ENCODE measurements at places on chromosomes 6 and 20.

DNA sequence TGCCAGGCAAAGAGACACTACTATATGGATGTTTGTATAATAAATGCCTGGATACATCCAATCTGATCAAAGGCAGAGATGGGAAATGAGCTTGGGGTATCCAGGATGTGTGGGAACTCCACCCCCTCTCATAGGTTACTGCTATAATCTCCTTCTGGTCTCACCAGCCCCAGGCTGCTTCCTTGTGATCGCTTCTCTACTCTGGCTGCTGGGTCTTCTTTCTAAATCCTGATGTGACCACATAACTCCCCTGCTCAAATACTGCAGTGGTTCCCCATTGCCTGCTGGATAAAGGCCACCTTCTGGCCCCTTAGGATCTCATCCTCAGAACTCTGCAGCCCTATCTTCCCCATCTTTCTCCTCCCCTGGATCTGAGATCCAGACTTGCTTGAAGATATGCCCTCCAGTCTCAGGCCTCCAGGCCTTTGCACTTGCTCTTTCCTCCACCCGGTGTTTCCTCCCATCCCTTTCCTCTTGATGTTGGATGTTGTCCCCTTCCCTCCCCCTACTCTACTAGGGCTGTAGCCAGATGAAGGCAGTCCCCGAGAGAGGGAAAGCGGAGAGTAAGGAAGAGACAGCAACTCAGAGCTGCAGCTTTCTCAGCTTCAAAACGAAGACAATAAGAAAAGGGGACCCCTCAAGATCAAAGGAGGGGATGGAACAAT, 828 bp upstream of the XKR7 start:
- no peak for DNase-seq

GRCh38 chr6:34934516-34934915, 45.5 kb downstream of the ANKS1A start:
- DNase-seq = no peak

GRCh38 chr20:37786043-37786442, 92.2 kb downstream of the CTNNBL1 start:
- DNase-seq = no peak

DNA sequence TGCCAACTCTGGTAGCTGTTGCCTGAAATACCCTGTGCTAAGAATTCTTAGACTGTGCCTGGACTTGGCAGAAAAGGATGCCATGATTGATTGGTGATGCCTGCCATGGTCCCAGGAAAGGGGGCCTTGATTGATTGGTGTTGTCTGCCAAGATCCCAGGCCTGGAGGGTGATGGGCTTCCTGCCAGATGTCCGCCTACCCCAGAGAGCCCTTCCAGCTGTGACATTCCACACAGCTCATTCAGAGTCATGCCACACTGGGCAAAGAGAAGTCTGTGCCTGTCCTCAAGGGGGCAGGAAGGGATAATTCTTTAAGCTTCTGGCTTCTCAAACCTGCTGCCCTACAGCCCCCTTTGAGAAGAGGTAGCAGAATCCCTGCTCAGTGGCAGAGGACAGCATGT, 24.6 kb downstream of the RIMS4 start:
- no peak for DNase-seq

DNA sequence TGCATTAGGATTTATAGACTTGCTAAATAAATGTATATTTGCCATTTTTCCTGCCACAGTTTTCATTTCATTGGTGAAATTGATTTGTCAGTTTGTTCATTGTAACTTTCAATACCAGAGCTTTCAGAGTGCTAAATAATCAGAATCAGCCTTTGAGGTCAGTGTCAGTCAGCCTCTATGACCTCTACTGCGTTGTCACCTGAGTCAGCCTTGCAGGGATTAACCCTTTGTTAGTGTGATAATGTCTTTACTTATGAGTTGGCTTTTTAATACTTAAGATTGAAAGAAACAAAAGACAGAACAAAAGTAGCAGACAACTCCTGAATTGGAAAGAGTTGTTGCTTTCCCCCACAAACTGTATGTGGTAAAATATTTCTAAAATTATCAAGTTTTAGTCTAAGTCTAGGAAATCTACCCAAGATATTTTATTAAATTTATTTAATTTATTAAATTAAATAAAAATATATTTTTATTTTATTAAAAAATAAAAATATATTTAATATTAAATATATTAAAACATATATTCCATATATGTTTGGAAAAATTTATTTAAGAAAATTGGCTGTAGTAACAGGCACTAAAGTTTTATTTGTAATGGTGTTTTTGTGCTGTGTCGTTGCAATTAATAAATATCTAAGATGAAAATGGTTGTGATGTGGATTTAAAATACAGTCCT, 125.2 kb downstream of the AFG1L start:
- no peak for DNase-seq

GRCh38 chr20:8012724-8013123, 6.8 kb downstream of the TMX4 start:
- DNase-seq = no peak

DNA sequence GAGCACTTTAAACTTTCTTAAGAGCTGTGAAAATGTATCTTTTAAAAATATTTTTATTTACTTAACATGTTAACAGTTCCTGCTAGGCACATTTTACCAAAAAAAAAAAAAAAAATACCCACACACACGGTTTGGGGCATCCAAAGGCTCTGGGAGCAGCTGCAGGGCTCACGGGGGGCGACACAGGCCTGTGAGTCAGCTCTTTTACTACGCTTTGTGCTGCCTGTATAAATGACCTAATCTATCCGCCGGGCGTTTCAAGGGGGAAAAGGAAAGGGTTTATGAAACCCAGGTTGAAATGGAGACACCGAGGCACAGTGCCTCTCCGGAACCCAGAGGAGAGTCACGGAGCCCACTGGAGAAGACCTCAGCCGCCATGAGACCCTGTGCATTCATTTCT, 40.4 kb downstream of the DLL1 start:
- no peak for DNase-seq

DNA sequence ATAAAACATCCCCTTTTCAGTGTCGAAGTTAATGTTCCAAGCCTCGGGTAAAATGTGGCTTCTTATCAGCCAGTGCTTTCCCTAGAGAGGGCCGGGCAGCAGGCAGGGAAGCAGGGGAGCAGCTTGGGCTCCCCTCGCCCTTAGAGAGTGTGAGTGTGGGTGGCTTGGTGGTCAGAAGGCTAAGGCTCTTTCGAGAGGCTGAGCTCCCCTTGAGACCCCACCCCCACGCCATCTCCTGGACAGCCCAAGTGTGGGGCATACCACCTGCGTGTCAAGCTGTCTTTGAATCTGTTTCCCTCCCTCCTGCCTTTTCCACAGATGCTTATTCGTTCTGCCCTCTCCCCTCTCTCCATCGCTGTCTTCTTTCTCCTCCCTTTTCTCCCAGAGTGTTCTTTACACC, 95.1 kb upstream of the FOXP4 start:
- no peak for DNase-seq

DNA sequence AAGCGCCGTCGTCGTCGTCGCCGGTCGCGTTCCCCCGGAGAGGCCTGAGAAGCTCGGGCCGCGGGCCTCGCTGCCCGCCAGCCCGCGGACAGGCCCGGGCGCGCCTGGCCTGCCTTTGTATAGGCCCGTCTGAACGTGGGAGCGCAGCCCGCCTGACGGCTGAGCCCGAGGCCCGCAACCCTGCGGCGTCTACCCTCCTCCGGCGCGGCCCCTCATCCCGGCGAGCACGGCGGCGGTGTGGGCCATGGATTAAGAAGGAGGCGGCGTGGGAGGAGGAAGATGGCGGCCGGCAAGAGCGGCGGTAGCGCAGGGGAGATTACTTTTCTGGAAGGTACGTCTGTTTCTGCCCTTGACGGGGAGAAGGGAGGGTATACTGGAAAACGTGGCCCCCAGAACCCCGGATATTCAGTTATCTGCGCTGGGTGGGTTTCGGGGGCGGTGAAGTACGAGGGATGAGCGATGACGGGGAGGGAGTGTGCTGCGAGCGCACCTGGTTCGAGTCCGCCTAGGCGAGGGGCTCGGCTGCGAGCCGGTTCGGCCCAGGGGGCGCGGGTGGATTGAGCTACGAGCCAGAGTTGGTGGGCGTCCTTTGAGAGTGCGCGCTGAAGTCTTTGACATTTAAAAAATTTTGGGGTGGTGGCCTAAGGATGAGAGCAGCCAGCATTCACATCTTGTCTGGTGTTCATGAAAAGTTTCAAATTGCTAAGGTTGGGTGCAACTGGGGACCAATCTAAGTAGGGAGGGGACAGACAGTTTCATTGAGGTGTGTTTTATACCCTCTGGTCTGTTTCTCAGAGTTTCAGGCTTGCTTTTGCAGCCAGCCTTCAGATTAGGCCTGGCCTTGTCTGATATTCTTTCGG, 796 bp downstream of the SENP6 start:
- DNase-seq = peak; percentile 75

DNA sequence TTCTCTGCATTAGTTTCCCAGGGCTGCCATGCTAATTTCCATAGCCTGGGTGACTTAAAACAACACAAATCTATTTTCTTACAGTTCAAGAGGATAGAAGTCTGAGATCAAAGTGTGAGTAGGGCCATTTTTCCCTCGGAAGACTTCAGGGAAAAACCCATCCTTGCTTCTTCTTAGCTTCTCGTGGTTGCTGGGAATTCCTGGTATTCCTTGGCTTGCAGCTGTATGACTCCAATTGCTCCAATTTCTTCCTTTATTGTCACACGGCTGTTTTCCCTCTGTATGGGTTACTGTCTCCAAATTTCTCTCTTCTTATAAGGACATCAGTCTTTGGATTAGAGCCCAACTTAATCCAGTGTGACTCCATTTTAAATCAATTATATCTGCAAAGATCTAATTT, 128.4 kb upstream of the JAG1 start:
- DNase-seq = no peak

- no peak for DNase-seq
Observed at GRCh38 chr6:52373151-52373690, 11.3 kb downstream of the PAQR8 start.

- DNase-seq = no peak
Observed at GRCh38 chr20:49349078-49349477, 71.2 kb upstream of the ZNFX1 start.

Measured in activated CD4-positive, alpha-beta T cell treated with anti-CD3 and anti-CD28 coated beads for 48 hours (primary cell).